ENCODE measurements at places on chromosomes 2 and 18. TPM values are rescaled to one million over a fixed set of nuclear protein-coding genes. Genes with fewer than 3 reads are reported as not detected.

PLEKHA3 gene
- 23.1 TPM for total RNA-seq

NOTO gene
- total RNA-seq: not detected

CACNB4 gene
- 14.3 TPM for total RNA-seq

DNA sequence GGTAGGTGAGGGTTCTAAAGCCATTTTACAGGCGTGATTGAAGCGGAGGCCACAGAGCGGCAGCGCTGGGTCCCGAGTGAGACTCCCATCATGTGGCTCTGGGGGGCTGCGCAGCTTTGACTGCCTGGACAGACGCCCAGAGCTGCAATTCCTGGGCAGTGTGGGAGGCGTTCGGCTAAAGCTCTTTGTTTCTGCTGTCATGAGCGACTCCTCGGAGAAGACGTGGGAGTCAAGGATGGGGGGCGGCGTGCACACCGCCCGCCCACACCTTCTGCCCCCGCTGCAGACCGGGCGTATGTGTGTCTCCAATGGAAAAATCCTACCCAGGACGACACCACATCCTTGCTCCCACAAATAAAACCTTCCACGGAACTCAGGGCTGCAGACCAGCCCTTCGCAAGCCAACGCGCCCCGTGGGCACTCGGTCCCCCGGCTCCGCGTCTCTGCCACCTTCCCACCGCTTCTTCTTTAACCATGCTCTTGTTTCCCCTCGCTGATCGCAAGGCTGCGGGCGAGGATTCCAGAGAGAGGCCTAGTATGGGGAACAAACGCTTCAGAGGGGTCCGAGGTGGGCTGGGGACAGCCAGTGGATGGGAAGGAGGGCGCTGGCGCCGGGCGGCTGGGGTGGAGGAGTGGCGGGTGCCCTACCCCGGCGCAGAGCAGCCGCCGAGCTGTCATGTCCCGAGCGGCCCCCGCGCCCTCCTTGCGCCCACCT, 680 bp upstream of the LBH start:
- H3K27me3 ChIP-seq: peaks cover 22% of the 10 kb centered on the region
- H3K27ac ChIP-seq: no peak overlapping the region
- peak overlapping the region; percentile 69 for H3K4me3 ChIP-seq
- DNase-seq: no peak
- no peaks in the 10 kb centered on the region for H3K4me1 ChIP-seq

DNA sequence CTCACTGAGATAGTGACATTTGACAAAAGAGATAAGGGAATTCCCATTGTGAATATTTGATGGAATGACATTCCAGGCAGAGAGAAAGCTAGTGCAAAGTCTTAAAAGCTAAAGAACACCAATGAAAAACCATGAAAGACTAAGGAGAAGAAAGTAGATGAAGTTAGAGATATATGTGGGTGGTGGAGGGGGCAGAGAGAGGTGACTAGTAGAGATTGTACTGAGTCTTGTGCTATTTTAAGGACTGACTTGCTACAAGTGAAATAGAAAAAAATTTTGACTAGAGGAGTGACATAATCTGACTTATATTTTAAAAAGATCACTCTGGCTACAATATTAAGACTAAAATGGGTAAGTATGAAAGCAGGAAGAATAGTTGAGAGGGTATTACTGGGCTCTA, 35.3 kb upstream of the GULP1 start:
- H3K27ac ChIP-seq: no peak overlapping the region
- H3K36me3 ChIP-seq: no peaks in the 10 kb centered on the region
- H3K27me3 ChIP-seq: no peaks in the 10 kb centered on the region

GRCh38 chr2:142222715-142223114, 91.9 kb upstream of the LRP1B start:
- H3K4me1 ChIP-seq: no peaks in the 10 kb centered on the region
- no peaks in the 10 kb centered on the region for H3K36me3 ChIP-seq

Data from HepG2 (cell line).